Glutamatergic neuron (in vitro differentiated cells): ENCODE measurements at places on chromosomes 5 and 9. TPM values are rescaled to one million over a fixed set of nuclear protein-coding genes. Genes with fewer than 3 reads are reported as not detected.

DNA sequence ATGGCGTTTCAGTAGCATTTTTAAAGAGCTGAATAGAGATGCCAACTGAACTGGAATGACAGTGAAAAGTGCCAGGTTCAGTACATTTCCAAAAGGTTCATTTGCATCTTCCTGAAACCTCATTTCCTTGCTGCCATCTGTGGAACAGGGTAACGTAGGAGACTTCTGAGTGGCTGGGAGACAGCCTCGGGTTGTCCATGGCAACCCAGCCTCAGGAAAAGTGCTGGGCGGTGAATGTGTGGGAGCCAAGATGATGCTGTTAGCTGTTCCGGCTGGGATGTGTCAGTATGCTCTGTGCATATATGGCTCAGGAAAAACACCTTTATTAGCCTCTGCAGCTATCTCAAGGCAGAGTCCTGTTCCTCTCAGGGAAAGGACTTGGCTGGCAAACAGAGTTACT lies 87.5 kb downstream of the KLHL3 start:
- H3K27ac ChIP-seq: no peak overlapping the region
- no peak for DNase-seq
- no peaks in the 10 kb centered on the region for H3K36me3 ChIP-seq
- H3K4me3 ChIP-seq: no peak overlapping the region

DNA sequence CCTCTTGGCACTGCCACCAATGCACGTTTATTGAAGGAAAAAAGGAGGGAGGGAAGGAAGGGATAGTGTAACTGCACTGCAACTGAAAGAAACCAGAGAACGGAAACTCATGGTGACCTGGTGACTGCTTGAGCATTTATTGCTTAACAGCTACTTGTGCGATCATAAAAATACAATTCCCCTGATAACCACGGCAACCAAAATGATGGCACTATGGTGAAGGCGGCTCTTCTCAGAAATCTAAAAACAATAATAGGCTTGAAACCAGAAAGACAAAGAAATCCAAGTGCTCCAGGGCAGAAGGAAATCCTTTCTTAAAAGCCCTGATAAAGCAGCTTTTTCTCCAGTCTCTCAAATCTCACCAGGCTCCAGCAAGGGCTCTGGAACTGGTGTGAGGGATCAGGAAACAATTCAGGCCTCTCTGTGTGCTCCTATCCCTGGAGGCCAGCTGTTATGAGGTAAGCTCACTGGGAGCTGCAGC lies 1.9 kb downstream of the FBXO10 start:
- H3K27me3 ChIP-seq: peaks cover 6% of the 10 kb centered on the region
- H3K27ac ChIP-seq: peak overlapping the region; percentile 97
- no peak for DNase-seq
- H3K4me1 ChIP-seq: peaks cover 47% of the 10 kb centered on the region
- no peaks in the 10 kb centered on the region for H3K36me3 ChIP-seq

DNA sequence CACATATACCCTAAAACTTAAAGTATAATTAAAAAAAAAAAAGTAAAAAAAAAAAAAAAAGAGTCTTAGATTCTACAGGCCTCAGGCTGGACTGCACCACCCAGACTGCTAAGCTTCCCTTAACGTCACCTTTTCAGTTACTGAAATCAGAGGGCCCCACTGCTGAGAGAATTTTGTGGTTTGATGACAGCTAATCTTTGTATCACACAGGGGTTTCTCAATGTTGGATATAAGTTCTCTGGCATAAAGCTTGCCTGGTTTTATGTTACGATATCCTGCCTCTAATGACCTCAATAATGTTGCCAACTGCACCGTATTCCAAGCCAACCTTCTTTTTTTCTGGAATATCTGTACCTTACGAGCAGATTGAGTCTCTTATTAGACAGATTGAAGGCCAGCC lies 43.1 kb upstream of the C6 start:
- H3K4me1 ChIP-seq: no peaks in the 10 kb centered on the region
- no peak overlapping the region for H3K27ac ChIP-seq
- DNase-seq: no peak
- no peak overlapping the region for H3K4me3 ChIP-seq

DNA sequence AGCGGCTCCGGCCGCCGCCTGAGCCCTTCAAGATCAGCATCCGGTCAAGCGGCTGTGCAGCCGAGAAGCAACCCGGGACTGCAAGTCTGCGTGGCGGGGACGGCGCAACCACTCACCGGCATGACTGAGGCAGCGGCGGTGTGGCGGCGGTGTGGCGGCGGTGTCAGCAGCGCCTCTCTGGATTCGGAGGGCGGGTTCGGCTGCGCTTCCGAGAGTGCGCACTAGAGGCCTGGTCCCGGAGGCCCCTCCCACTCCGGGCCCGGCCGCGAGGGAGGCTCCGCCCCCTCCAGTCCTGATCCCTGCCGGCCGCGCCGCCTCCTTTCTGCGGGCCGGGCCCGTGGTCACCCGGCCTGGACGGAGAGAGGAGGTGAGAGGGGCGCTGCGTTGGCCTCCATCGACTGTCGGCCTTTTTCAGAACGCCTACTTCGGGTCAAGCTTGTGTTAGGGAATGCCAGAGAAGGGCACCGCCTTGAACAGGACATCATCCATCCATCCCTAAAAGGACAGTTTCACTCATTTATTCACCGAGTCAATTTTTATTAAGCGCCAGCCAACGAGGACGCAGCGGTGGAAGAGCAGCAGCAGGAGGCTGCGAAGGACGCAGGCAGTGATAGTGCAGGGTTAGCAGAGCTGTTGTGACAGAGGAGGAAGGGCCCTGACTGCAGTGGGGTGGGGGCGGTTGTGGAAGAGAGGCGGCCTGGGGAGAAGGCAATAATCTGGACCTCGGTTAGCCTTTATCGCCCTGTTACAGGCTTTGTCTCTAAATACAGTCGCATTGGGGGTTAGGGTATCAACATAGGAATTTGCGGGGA lies at the start of gene ATOX1:
Gene ATOX1 (minus strand): TSS at position 202 of the 812 bp plus-strand sequence. CDS start 80 bp downstream, at position 122.
- H3K36me3 ChIP-seq: no peaks in the 10 kb centered on the region
- H3K27ac ChIP-seq: peak within 1 kb of the TSS; percentile 97
- H3K4me1 ChIP-seq: peaks cover 17% of the 10 kb centered on the region
- DNase-seq: peak; percentile 96
- peaks cover 5% of the 10 kb centered on the region for H3K27me3 ChIP-seq

DNA sequence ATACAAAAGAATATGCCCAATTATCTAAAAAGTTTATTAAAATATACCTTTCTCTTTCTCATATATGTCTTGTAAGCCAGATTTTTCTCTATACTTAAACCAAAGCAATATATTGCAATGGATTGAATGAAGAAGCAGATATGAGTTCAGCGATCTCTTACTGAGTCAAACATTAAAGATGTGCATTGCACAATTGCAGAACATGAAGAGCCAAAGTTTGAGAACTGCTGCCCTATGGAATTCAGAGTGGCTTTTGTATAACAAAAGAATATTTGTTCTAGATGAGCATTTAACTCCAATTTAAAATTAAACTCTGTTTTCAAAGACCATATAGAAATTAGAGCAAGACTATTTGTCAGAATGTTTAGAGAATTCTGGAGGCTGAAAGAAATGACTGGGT lies 519.0 kb upstream of the DAB2 start:
- H3K4me3 ChIP-seq: no peak overlapping the region
- H3K4me1 ChIP-seq: no peaks in the 10 kb centered on the region
- no peak for DNase-seq

DNA sequence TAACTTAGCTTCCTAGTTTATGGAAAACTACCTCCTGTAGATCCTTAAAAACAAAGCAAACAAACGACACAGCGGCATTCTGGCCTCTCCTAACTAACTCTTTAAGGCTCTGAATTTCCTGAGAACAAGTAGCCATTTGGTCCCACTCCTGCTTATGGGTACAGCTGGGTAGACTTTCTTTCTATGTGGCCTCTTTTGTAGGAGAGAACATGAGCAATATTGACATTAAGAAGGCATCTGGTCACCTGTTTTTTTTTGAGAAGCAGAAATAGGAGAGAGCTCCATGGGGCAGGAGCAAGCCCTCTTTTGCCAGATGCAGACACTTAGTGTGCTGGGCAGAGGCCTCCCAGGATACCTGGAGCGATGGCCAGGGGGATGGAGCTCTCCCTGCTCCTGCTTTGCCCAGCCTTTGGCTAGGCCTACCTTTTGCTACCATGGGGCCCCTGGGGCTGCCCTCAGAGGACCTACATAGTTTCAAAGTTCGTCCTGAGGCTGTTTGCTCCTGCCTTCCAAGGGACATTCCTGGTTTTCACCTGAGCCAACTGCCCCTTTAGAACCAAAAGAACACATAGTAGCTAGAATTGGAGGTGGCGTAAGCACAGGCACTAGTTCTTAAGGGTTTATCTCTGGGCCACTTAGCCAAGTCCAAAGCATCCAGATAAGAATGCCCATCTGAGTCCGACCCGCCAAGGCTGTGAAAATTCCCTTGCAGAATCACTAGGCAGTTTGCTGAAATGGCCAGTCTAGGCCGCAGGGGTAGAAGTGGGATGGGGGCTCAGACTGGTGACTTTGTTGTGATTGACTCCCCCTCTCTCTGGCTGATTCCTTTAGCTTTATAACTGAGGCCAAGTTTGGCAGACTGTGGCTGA lies 2.4 kb upstream of the STC2 start:
- peak overlapping the region; percentile 75 for H3K4me3 ChIP-seq
- peaks cover 21% of the 10 kb centered on the region for H3K27me3 ChIP-seq
- H3K27ac ChIP-seq: no peak overlapping the region
- no peak for DNase-seq
- peaks cover 8% of the 10 kb centered on the region for H3K4me1 ChIP-seq
- no peaks in the 10 kb centered on the region for H3K36me3 ChIP-seq

The TAF11L12 gene
- 2.4 TPM for total RNA-seq

The IFNA21 gene
- not detected for total RNA-seq

The TUSC1 gene
- 7.4 TPM for total RNA-seq

- no peaks in the 10 kb centered on the region for H3K36me3 ChIP-seq
- DNase-seq: no peak
- no peak overlapping the region for H3K27ac ChIP-seq
- H3K27me3 ChIP-seq: no peaks in the 10 kb centered on the region
- H3K4me3 ChIP-seq: no peak overlapping the region
These were observed 173.6 kb downstream of the ARL15 start for GRCh38 chr5:54136516-54137440.

DNA sequence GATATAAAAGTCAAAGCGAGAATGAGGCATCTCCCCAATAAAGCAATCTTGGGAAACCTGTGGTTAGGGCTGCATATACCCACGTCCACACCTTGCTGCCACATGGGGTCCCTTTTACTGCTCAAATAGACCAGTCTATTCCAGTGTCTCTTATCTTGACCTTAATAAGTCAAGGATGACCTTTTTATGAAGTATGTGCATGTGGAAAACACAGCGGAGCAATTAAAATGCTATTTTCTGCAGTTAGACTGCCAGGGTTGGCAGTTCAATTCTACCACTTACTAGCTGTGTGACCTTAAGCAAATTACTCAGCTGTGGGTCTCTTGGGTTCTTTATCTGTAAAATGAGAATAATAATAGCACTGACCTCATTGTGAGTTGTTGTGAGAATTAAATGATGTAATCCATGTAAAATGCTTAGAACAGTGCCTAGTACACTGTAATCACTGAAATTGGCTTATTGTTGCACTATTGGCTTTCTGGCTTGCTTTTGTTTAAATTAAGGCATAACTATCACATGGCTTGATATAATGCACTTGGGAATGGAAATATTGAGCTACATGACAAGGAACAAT lies 67.8 kb upstream of the HSPB3 start:
- peaks cover 20% of the 10 kb centered on the region for H3K4me1 ChIP-seq
- H3K36me3 ChIP-seq: no peaks in the 10 kb centered on the region
- DNase-seq: no peak
- H3K27ac ChIP-seq: no peak overlapping the region
- peaks cover 1% of the 10 kb centered on the region for H3K27me3 ChIP-seq

DNA sequence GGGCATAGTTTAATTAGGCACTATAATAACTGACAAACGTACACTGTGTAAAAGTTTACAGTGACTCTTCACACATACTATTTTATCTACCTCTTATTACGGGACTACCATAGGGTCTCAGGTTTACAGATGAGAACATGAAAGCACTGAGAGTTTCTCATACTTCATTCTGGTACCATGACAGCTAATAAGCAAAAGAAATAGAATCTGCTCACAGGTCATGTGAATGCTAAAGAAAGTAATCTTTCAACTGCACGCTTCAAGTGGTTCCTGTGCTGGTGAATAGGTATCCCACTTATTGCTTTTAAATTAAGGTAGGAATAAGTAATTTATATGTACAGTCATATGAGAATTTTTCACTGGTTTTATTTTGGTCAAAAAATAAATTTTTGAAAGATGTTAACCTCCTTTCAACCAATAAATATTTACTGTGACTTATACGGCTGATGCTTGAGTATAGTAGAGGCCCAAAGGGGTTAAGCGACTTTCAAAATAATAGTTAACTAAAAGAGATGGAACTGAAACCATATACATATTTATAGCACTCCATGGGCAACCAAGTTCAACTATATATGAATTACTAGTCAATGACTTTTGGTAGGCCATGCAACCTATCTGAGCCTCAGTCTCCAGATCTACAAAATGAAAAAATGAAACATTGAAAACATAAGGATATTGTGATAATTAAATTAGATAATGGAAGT lies 8.1 kb downstream of the CDKN2A start:
- H3K27ac ChIP-seq: no peak overlapping the region
- no peak overlapping the region for H3K4me3 ChIP-seq
- no peak for DNase-seq
- no peaks in the 10 kb centered on the region for H3K4me1 ChIP-seq
- no peaks in the 10 kb centered on the region for H3K36me3 ChIP-seq

DNA sequence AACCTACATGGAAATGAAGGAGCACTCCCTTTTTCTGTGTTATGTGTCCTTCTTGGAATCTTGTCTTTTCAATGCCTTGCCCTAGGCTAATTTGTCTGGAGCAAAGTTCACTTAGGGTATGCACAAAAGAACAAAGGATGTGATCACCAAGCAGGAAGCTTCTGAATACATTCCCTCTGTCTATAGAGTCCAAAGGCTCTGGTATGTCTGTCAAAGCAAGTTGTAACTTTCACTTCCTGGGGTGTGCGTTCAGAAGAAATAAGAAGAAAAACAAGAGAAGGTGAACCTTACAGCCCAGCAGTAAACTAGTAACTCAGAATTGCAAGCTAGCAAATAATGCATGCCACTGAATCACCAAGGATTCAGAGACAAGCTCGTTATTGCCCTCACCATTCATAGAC lies 31.7 kb upstream of the CDH6 start:
- H3K36me3 ChIP-seq: no peaks in the 10 kb centered on the region
- no peak overlapping the region for H3K4me3 ChIP-seq
- peaks cover 12% of the 10 kb centered on the region for H3K4me1 ChIP-seq
- no peak for DNase-seq
- H3K27me3 ChIP-seq: peaks cover 7% of the 10 kb centered on the region

GRCh38 chr9:14220256-14220655 lies 93.7 kb downstream of the NFIB start:
- no peak overlapping the region for H3K27ac ChIP-seq
- H3K36me3 ChIP-seq: peaks cover 6% of the 10 kb centered on the region
- no peak overlapping the region for H3K4me3 ChIP-seq
- DNase-seq: no peak
- H3K4me1 ChIP-seq: no peaks in the 10 kb centered on the region

The FOXD4L5 gene
- total RNA-seq: not detected

DNA sequence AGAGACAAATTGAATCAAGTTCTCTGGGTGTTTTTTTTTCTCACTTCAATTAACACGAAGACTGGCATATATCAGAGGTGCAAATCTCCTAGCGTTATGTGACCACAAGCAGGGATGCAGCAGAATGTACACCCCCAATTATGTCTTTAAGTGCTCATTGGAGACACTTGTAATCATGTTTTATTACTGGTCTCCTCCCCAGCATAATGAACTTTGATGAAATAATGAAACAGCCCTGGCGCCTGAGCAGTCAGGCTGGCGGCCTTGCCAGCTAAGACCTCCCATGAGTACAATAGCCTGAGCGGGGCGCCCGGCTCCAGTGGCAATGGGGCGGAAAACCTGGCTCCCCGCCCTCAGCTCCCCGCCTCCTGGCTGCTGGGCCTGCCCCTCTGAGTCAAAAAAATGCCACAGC lies 209.4 kb upstream of the MSX2 start:
- no peak overlapping the region for H3K27ac ChIP-seq
- DNase-seq: no peak
- H3K4me1 ChIP-seq: peaks cover 3% of the 10 kb centered on the region
- H3K27me3 ChIP-seq: peaks cover 2% of the 10 kb centered on the region
- no peaks in the 10 kb centered on the region for H3K36me3 ChIP-seq
- no peak overlapping the region for H3K4me3 ChIP-seq
